Activated CD4-positive, alpha-beta memory T cell treated with anti-CD3 and anti-CD28 coated beads, Interleukin-2, amount 10 ng/mL, durations not matched to agents 7 days and 5 days (primary cell): ENCODE measurements at places on chromosomes 1 and 21.

- DNase-seq: no peak
These were observed 135.2 kb downstream of the SLC44A5 start for GRCh38 chr1:75475696-75476095.

- DNase-seq: no peak
These were observed 3.5 kb upstream of the SH3BGRL3 start for GRCh38 chr1:26276432-26276838.

DNA sequence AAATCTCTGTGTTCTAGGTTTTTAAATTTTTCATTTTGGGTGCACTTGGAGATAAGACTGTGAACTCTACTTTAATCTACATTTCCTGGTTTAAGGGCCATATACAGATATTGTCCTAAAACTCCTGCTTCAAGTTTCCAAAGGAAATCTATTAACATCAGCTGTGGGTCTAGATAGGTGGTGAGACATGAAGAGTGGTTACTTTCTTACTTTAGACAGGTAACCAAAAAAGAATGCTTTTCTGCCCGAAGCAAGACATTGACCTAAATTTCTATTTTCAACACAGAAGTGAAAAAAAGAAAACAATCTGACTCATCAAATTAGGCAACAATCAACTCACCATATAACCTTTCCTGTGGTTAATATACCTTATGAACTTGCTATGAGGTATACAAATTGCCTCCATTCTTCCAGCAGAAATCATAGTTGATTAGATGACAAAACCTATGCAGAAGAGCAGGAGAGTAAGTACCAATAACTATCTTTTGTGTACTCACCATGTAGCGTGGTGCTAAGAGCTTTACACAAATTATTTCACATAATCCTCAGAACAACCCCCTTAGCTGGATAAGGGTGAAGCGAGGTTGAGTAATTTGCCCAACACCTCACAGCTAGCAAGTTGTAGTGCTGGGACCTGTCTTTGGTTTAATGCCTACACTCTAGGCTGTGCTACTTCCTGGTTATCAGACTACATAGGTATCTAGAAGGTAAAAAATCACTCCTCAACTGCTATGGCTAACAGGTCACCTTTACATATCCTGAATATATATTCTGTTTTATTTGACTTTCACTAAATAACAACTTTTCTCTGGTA is 23.4 kb upstream of the PTPN14 start:
- no peak for DNase-seq

- DNase-seq: no peak
These were observed 87.2 kb downstream of the SYT2 start for GRCh38 chr1:202623075-202623474.

DNA sequence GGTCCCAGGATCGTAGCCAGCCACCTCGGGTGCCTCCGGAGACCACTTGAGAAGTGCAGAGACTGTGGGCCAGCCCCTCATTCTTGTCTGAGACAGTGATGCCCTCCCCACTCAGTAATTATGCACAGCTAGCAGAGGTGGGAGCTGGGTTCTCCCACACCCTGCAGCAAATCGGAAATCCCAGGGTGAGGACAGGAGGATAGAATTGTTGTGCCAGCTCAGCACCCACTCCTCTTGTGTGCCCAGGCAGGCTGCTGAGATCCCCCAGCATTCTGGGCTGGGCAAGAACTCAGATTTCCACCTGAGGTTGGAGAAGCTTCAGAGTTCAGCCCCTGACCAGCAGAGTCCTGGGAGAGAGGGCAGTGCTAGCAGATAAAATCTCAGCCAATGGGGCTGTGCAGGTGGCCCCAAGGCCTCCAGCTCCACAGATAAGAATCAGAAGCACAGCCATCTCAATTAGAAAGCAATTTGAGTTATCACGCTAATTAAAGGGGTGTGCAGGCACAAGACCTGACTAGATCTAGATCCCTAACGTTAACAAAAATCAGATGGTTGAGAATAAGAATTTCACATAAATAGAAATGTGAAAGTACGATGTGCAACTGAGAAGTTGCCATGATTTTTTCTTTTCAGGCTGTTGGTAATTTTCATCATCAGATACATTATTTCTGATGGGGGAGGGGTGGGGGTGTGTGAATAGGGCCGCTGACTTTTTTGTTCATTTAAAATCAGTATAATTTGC is 45.5 kb upstream of the IRF2BP2 start:
- no peak for DNase-seq

GRCh38 chr1:145949219-145949618 is 8.6 kb downstream of the LIX1L start:
- no peak for DNase-seq

DNA sequence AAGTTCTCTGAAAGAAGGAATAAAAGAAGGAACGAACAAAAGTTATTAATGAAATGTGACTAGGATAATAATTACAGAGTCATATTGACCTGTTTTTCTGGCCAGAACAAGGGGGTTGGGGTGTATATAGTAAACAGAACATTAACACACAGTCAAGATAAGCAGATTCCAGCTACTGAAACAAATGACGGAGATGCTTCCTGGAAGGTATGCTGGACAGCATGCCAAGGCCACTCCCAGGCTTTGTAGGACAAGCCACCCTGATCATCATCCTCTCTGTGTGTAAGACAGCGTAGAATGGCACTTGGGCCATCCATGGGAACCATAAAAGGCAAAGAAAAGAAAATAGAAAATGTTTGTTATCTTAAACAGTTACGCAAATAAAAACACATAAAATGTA is 120.7 kb downstream of the TGFBR3 start:
- DNase-seq: no peak

- DNase-seq: no peak
These were observed 459.9 kb upstream of the NFIA start for GRCh38 chr1:60622486-60622885.
